ENCODE measurements at places on chromosomes 11 and 22.

- no peak for DNase-seq
Measured at GRCh38 chr11:93249459-93250220, 51.8 kb upstream of the SLC36A4 start.

- DNase-seq = no peak
Measured at GRCh38 chr11:132933703-132934102, 598.6 kb downstream of the OPCML start.

DNA sequence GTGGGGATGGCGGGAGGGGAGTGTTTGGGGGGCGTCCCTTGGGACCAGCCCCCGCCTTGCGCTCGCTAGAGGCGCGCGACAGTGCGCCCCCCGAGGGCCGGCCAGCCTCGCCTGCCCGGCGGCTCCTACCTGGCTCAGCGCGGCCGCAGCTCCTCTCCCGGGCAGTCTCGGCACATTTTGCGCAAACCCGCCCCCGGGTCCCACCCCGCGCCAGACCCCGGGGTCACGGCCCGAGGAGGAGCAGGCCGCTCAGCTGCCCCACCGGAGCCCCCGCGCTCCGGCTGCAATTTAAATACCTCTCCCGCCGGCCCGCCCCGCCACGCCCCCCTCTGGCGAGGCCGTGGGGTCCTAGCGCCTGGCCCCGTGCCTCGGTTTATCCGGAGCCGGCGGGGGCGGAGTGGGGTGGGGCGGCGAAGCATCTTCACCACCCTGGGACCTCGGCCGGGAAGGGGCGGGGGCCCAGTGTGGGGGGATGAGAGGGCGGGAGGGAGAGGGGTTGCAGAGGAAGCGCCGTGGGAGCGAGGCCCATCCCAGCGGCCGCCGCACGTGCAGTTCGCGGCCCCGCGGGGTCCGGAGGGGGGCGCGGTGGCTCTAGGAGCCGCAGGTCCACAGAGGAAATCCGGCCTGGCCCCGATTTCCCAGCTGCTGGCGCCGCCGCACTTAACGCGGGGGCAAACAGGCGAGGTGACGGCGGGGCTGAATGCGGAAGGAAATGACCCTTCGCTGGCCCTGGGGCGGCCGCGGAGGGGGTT is at the start of gene LRRC32:
Gene LRRC32, minus strand, starts transcription at position 263 of the 752 bp plus-strand sequence. CDS start 4,793 bp downstream, outside the sequence.
- peak; percentile 45 for DNase-seq

DNA sequence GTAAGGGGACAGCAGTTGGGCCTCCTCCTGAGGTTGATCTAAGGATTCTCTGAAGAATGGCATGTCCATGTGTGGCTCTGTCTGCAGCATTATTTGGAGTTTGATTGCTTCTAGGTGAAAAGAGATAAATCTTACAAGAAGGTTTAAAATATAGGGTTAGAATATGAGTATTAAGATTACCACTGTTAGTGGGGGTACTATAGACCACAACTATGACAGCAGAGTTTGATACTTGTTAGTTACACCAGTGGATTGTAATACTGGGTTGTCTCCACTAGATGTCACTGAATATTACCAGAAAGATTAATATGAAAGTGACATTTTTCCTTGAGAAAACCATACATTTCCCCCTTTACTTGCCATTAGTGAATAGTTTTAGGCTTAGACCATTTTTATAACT is 47.9 kb downstream of the ZNF280B start:
- peak; percentile 31 for DNase-seq

DNA sequence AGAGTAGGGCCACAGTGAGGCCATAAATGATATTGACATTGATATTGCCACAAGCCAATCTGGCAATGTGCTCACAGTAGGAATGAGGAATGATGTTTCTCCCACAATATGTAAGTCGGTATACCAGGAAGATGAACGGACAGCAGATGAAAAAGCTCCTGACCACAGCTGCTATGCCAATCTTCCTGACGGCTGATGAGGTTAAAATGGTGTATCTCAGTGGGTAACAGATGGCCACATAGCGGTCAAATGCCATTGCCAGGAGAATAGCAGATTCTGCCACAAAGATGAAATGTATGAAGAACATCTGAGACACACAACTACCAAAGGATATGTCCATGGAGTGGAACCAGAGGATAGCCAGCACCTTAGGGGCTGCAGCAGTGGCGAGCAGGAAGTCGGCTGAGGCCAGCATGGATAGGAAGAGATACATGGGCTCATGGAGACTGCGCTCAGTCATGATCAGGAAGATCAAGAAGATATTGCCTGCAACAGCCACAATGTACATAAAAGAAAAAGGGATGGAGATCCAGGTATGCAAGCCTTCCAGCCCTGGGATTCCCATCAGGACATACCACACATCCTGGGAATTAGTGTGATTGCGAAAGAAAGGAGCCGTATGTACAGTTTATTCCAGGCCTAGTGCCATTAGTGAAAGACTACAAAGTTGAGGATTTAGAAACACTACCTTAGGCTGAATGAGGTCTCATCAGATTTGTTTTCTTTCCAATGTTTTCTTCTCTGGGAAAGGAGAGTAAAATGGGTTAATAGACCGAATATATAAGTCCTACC is 22.2 kb downstream of the OR51V1 start:
- no peak for DNase-seq

DNA sequence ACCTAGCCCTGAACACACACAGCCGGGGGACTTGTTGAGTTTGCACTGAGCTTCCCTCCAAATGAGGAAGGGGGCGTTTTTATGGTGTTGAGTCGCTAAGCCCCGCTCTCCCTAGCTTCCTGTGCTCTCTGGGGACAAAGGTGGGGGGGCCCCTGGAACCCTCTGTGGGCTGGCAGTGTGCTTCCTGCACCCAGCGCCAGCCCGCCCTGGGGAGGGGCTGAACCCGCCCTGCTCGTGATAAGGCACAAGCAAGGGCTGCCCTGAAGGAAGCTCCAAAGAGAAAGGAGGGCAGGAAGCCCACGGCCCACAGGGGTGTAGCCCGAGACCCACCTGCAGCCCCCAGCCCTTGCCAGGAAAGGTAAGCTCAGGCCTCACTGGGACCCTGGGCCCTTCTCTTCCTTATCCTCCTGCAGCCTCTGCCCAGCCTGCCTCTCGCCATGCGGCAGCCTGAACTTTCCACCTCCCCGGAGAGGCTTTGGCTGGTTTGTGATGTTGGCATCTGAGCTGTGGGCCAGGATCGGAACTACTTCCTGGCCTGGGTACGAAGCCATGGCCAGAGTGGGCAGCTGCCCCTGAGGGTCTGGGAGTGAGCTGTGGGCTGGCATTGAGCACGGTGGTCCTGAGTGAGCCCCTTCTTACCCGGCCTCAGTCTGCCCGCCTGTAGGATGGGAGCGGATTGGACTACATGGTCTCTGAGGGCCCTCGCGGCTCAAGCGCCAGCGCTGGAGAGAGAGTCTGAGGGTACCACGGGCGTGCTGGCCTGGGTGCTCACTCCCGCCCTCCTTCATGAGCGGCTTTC is at the start of gene FERMT3:
Gene FERMT3, plus strand, starts transcription at position 265 of the 799 bp plus-strand sequence. CDS start 644 bp downstream, outside the sequence.
- DNase-seq = no peak

- peak; percentile 82 for DNase-seq
Measured at GRCh38 chr22:28051787-28052356, 132.8 kb upstream of the PITPNB start.

- DNase-seq = peak; percentile 86
Measured at GRCh38 chr22:41557401-41558240, 3.2 kb upstream of the CSDC2 start.

GRCh38 chr11:81840380-81840779 is 893.3 kb downstream of the FAM181B start:
- no peak for DNase-seq

DNA sequence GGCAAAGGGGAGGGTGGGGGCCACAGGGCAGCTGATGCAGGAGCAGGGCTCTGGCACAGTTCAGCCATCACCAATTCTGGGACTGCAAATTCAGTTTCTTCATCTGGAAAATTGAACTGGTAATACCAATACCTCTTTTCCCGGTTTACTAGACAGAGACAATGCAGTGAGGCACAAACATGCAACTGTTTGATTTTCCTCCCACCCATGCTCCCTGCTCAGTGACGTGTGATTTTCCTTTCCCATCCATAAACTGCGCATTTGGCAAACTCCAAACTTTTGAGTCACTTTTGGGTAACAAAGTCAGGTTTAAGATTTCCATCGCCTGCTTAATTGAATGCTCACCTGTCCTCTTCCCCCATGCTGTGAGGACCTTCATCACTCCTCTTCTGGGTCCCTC is 23.2 kb downstream of the P2RY2 start:
- no peak for DNase-seq

DNA sequence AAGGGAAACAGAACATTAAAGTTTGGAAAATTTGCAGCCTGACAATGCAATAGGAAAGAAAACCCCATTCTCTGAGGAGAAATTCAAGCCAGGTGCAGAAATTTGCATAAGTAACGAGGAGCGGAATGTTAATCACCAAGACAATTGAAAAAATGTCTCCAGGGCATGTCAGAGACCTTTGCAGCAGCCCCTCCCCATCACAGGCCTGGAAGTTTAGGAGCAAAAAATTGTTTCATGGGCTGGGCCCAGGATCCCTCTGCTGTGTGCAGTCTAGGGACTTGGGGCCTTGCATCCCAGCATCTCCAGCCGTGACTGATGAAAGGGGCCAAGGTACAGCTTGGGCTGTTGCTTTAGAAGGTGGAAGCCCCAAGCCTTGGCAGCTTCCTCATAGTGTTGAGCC is 780.2 kb downstream of the LRRC4C start:
- no peak for DNase-seq

Measured in foreskin fibroblast (primary cell).